ENCODE measurements at places on chromosomes 13 and 19. TPM values are rescaled to one million over a fixed set of nuclear protein-coding genes. Genes with fewer than 3 reads are reported as not detected.

GRCh38 chr19:19280561-19280960 lies 7.5 kb upstream of the TM6SF2 start:
- no peak for DNase-seq

The FCGBP gene
- 37.0 TPM for total RNA-seq

The SRRM5 gene
- total RNA-seq, result 1.0 TPM

GRCh38 chr13:111323950-111324651 lies 3.7 kb downstream of the TEX29 start:
- no peak for DNase-seq

The PROZ gene
- total RNA-seq, result not detected

The NLRP11 gene
- not detected for total RNA-seq

GRCh38 chr13:108408672-108409071 lies 139.2 kb downstream of the TNFSF13B start:
- DNase-seq, result no peak

DNA sequence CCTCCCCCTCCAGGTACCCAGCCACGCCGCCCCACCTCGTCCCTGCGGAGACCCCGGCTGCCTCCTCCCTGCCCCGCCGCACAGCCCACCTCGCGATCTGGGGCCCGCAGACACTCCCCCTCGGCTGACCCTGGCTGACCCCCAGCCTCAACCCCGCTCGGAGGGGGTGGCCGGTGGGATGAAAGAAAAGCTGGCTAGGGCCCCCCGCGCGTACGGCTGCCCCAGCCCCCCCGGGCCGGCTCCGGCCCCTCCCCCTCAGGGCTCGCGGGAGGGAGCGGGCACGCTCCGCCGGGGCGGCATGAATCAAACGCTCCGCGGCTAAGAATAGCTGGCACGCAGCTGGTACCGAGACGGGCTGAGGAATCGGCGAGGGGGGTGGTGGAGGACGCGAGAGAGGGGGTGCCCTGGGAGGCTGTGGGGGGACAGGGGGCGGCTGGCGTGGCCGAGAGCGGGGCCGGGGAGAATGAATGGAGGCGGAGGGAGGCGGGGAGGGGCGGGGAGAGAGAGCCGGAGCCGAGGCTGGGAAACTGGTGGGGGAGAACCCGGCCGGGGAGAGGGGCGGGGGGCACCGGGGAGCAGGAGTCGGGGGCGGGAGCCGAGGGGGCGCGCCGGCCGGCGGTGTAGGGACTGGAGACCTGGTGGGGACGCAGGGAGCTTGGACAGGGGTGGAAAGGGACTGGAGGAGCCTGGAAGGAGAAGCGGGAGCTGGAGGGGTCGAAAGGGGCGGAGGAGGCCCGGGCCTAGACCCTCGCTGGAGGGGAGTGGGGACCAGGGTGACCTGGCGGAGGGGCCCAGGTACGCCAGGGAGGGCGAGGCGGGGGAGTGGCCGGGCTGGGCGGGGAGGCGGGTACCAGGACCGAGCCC lies 1.1 kb downstream of the SHANK1 start:
- no peak for DNase-seq

- no peak for DNase-seq
These were observed 97.7 kb upstream of the VSTM2B start for GRCh38 chr19:29428071-29428470.

The DACT3 gene
- 25.6 TPM for total RNA-seq
